ENCODE measurements at places on chromosomes 3 and 15.

DNA sequence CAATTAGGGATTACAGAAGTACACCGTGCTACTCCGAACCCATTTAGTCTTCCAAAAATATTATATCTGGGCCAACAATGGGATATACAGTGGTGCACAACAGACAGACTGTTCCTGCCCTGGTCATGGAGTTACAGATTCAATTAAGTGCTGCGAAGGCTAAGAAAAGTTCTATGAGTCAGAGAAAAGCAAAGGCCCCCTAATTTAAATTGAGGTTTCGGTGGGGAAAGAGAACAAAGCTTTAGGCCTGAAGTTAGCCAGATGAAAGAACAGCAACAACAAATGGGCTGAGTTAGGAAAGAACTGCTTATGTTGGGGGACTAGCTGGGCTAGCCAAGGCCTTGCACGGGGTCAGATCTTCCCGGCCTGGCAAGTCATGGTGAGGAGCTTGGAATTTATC lies 131.8 kb downstream of the MDFIC2 start:
- no peak for DNase-seq

- DNase-seq: no peak
Measured at GRCh38 chr15:28873006-28873405, 12.8 kb upstream of the APBA2 start.

- no peak for DNase-seq
Measured at GRCh38 chr3:158451405-158452055, 119.5 kb upstream of the MLF1 start.

- DNase-seq: no peak
Measured at GRCh38 chr15:59437142-59437816, 707 bp upstream of the FAM81A start.

- DNase-seq: no peak
Measured at GRCh38 chr3:30156586-30157498, 449.6 kb upstream of the TGFBR2 start.

DNA sequence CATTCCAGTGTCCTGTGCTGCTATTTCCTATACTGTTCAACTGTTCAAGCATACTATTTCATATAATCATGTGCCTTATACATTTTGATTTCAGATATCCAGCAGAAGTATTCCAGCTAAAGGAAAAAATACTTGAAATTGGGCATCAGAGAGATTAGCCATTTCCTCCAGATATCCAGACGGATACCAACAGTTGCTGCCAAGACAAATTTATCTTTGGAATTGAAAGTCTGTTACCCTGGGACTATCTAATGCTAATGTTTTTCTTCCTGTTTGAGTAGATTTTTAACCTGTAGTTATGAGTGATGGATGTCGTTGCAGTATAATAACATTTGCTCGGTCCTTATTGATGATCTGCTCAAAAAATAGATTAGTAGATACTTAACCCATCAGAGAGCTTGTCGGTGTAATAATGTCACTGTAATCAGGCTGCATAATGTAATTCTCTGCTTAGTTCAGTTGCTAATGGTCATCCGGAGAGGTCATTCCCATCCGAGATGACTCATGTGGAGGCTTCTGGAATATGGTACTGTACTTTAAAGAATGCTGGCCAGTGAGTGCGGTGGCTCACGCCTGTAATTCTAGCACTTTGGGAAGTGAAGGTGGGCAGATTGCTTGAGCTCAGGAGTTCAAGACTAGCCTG lies 51.5 kb downstream of the TIMP4 start:
- peak; percentile 9 for DNase-seq

DNA sequence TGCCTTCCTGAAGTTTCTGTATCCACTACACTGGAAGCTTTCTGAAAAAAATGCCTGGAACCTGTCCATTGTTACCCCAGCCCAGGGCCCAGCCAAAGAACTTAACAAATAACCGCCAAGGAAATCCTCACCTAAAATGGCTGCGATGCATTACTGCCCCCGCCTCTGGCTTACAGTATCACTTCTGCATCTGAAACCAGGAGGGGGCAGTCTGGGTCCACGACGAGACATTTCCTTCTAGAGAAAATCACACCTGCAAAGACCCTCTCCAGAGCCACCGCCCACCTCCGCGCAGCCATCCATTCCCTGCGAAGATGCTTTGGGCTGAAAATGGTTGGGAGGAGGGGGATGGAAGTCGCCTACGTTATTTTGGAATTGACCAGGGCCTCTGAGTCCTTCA lies 22.4 kb upstream of the CELF6 start:
- DNase-seq: no peak

DNA sequence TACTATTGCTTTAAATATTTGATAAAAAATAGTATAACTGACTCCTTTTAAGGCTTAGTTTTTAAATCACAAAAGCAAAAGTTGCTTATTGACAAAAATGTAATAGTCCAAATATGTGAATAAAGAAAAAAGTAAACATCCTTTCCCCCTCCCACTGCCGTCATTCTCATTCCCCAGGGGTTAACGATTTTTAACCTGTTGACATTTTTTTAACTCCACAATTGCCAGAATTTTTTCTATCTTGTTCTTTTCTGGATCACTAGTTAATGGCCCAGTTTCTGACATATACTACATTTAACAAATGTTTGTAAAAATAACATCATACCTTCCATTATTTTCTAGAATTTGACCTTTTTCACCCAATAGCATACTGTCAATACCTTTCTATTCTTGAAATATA lies 60.6 kb upstream of the TCF12 start:
- DNase-seq: no peak

- DNase-seq: peak; percentile 67
Measured at GRCh38 chr3:128278761-128279600, 125.7 kb downstream of the EEFSEC start.

DNA sequence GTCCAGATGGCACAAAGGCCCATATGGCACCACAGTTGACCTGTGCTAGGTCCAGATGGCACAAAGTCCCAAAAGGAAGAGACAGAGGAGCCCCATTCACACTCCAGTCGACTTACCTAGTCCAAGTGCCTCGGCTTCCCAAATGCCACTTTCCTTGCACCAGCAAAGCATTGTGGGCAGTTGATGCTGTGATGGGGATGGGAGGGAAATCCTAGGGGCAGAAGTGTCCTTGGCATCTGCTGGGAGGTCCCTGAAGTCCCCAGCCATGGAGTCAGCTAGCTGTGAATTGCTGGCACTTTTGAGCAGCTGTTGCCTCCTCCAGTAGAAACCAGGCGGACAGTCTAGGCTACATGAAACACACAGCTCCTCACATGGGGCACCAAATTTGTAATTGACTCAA lies 60.3 kb upstream of the SIAH2 start:
- no peak for DNase-seq

GRCh38 chr3:186746008-186746407 lies 28.8 kb downstream of the KNG1 start:
- peak; percentile 92 for DNase-seq

DNA sequence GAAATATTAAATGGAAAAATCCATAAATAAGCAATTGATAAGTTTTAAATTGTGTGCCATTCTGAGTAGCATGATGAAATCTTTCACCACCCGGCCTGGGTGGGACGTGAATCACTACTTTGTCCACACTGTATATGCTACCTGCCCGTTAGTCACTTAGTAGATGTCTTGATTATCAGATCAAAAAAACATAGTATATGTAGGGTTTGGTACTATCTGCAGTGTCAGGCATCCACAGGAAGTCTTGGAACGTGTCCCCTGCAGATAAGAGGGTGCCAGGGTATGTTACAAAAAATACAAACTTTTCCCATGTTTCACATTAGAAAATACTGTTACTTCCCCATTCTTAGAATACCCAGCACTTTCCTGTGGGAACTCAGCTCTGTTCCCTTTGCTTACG lies 35.2 kb downstream of the FAM81A start:
- DNase-seq: no peak

DNA sequence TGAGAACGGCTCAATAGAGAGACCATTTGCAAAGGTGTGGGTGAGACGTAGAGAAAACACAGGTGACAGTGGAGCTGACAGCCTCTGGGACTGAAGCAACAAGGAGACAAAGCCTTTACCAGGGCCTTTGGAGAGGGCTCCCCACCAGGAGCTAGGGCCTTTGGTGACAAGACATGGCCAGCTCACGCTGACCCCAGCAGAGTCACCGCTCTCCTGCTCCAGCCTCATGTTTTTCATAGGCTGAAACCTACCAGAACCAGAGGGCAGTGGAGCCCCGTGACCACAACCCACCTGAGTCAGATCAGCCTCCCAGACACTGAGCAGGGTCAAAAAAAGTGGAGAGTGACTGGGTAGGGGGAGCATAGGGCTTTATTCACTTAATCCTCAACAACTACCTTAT lies 214.7 kb downstream of the SHQ1 start:
- no peak for DNase-seq

GRCh38 chr3:16147220-16147994 lies 27.1 kb upstream of the GALNT15 start:
- peak; percentile 73 for DNase-seq

- no peak for DNase-seq
Measured at GRCh38 chr15:101045236-101045646, 126.1 kb downstream of the LRRK1 start.

GRCh38 chr3:68239542-68239941 lies 585.1 kb upstream of the SUCLG2 start:
- DNase-seq: no peak

DNA sequence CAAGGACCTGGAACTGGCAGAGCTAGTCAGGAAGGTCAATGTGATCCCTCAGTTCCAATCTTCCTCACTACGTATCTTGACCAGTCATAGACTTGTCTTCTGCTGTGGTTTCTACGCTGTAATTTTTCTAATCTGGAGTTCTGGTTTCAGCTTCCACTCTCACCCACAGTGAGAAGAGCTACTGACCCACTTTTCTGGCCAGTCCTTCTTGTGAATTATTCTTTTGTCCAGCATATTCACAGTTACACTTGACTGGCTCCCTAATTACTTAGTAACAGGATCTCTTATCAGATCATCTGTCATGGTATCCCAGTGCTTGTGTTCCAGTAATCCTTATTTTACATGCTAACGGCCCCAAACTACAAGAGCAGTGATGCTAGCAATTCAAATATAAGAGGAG lies 72.4 kb upstream of the MME start:
- no peak for DNase-seq

- no peak for DNase-seq
Measured at GRCh38 chr15:51189669-51190385, 95.1 kb upstream of the TNFAIP8L3 start.

DNA sequence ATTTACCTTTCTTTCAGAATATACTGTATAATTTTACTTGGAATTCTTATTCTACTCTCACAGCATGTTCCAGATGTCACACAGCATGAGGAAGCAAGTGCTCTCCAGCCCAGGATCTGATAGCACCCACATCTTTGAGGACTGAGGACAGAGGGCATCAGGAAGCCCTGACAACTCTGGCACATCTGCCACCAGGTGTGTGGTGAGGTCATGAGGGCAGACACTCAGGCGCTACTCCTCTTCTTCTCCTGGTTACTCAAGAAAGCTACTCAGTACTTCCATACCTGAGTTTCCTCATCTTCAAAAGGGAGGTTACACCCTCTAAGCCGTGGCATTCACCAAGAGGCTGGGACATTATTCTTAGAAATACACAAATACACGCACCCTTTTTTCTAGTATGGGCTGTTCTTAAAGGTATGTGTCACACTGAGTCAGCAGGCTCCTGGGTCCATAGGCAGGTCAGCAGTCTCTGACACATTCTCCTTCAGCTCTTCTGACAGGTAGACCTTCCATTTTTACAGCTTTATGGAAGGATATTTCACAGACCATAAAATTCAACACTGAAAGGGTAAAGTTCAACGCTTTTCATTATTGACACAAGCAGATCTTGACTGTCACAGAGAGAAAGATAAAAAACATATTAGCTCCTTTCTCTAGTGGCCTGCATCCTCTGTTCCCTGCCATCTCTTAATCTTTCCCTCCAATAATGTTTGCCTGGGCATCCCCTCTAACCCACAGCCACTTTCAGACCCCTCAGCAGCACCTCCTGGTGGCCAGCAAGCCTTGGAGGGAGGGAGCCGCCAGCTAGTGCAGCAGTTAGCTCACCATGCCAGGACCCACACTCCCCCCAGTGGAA lies 103.2 kb upstream of the TJP1 start:
- DNase-seq: peak; percentile 82

DNA sequence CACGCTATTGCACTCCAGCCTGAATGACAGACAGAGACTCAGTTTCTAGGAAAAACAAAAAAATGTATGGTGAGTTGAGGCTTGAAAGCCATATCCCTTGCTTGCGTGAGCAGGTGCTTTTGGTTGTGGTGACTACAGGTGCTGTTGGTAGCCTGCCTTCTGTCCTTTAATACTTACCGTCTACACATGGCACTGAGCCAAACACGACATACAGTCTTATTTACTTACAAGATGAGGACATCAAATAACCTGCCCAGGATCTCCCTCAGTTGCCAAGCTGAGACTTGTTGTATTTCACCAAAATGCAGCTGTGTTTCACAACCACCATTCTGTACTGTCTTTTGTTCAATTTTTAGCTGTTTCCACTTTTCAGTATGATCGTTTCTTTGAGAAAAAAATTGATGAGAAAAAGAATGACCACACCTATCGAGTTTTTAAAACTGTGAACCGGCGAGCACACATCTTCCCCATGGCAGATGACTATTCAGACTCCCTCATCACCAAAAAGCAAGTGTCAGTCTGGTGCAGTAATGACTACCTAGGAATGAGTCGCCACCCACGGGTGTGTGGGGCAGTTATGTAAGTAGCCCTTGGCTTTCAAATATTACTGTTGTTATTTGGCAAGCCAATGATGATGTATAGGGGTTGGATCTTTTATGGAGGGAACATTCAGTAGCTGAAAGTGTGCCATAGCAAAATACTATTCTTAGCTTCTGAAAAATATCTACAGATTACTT lies 6.5 kb downstream of the ALAS1 start:
- no peak for DNase-seq

GRCh38 chr3:170997961-170998913 lies 28.3 kb downstream of the SLC2A2 start:
- peak; percentile 26 for DNase-seq

DNA sequence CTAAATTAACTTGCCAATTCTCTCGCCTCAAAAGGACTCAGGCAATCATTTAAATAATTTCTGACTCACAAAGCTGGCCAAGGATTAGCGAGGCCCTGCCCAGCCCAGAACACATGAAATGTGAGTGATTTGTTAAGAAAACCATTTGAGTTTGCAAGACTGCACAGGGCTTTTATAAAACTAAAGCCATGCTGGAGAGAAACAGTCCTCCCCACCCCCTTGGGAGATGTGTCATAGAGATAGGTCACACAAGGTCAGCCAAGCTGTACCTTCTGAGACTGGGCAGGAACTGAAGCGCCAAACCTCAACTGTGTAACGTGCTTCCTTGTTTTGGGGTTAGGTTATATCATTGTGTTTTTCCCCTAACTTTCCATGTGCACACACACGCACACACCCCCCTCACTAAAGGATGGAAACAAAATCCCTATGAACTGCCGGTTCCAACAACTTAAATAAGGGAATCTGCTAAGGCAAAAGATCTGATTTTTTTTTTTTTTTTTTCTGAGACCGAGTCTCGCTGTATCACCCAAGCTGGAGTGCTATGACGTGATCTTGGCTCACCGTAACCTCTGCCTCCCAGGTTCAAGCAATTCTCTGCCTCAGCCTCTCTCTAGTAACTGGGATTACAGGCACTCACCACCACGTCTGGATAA lies 8.1 kb downstream of the SPATA12 start:
- DNase-seq: peak; percentile 94

All from HT1080 (cell line).